ENCODE measurements at places on chromosomes 3 and 15.
A peak's percentile ranks its signal among the peaks of the same experiment; 100 is the strongest.

DNA sequence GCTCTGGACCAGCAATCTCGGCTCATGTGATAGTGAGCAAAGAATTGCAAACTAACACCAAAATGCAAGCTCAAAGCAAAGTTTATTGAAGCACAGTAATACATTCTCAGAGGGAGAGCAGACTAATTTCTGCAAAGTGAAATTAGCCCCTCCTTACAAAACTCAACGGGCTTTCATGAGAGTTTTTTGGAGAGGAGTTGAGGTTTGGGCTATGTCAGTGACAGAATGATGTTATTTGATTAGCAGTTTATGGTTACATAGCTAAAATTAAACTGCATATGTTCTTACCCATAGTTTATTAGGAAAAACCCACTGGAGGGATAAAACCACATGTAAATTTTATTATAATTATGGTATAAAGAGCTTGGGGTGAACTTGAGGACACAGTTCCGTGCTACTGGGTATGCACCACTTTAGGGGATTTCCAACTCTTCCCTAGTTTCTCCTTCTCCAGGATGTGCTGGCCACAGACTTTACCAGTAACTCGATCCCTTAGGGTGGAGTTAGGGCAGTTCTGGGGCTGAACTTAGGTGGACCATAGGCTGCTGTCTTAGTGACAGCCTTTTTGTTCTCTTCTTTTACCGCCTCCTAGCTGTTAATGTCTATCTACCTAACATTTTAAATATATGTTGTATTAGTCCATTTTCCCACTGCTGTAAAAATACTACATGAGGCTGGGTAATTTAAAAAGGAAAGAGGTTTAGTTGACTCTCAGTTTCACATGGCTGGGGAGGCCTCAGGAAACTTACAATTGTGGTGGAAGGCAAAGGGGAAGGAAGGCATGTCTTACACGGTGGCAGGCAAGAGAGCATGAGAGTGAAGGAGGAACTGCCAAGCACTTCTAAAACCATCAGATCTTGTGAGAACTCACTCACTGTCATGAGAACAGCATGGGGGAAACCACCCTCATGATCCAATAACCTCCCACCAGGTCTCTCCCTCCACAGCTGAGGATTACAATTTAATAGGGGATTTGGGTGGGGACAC is 8.9 kb upstream of the AADACL2 start:
- no peak for DNase-seq

DNA sequence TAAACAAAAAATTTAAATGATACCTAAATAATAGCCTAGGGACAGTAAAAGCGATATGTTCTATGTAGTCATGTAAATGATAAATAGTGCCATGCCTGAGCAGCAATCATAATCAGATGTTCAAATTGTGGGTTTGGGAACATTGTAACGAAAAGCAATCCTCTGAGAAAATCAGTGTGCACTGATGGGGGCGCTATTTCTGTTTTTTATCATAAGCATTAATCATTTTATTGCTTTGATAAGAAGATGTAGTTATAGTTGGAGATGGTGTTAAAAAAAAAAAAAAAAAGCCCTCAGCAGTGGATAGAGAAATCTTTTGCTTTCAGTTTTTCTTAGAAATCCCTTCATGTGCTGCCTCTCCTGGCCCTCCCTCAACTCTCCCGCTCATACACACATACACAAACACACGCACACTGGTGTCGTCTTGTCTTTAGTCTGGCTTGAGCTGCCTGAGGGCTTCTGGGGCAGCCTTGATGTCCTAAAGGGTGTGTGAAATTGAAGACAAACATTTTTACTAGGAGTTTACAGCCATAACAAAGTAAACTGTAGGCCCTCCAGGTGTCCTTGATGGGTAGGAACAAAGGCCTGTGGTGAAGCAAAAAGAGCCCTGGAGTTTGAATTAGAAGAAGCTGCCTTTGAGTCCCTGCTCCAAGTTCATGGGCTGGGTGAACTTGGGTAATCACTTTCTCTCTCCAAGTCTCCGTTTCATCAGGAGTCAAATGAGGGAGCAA is 428.1 kb downstream of the SOX2 start:
- DNase-seq, result no peak

GRCh38 chr15:64622410-64623260 is 152.8 kb downstream of the RBPMS2 start:
- DNase-seq, result no peak

GRCh38 chr3:49793486-49794085 is 6.1 kb downstream of the CDHR4 start:
- DNase-seq, result no peak

DNA sequence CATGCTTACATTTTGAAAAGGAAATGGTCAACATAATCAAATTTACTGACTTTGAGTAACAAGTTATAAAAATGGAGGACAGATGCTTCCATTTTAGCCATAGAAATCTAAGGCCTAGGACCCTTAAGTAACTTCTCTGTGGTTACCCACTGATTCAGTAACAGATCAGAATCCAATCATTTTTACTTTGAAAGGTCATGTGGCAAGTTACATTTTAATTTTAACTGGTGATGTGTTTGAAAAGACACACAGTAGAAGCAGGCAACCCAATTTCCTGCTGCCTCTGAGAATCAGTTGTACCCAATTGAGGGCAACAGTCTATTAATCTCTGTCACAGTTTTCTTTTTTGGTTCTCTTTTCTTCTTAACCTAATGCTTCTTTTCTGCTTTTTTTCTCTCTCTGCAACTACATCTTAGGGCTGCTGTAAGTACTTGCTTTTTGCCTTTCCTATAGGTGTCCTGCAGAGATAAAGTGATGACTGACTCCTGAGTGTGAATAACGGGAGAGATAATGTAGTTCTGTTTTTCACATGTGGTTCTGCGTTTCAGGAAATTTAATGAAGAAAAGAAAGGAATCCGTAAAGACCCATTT is 3.3 kb downstream of the ZWILCH start:
- no peak for DNase-seq

GRCh38 chr15:69751147-69751546 is 298.5 kb downstream of the RPLP1 start:
- DNase-seq, result no peak

- no peak for DNase-seq
These were observed 16.6 kb downstream of the SEMA3F start for GRCh38 chr3:50171540-50172301.

DNA sequence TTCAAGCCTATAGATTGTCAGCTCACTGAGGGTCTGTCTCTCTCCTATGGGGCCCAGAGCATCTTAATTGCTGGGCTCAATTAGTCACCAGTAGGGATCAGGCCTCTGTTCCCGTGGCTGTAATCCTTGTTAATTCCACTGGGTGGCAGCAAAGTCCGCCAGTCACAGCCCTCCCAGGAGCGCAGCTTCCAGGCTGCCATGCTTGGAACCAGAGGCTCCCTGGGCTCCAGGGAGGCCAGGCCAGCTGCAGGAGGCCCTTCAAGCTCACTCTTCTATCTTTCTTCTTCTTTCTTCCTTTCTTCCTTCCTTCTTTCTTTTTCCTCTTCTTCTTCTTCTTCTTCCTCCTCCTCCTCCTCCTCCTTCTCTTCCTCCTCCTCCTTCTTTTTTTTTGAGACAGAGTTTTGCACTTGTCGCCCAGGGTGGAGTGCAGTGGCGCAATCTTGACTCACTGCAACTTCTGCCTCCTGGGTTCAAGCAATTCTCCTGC is 14.4 kb downstream of the RNU5B-1 start:
- peak; percentile 87 for DNase-seq

GRCh38 chr3:68631850-68632545 is 300.3 kb downstream of the TAFA4 start:
- DNase-seq, result no peak

- DNase-seq, result no peak
These were observed 84.8 kb downstream of the PPCDC start for GRCh38 chr15:75107908-75108838.

GRCh38 chr3:126466886-126467610 is 8.6 kb downstream of the ZXDC start:
- DNase-seq, result no peak

- no peak for DNase-seq
These were observed 217.4 kb upstream of the EOMES start for GRCh38 chr3:27939521-27939920.

- DNase-seq, result no peak
These were observed 54.0 kb downstream of the DUT start for GRCh38 chr15:48385031-48385830.

- no peak for DNase-seq
These were observed 30.0 kb downstream of the SNX33 start for GRCh38 chr15:75677465-75678323.
